NCI-H2081 treated with DMSO at 0.1 percent for 48 hours (cell line): ENCODE measurements at places on chromosomes 11 and 22.
A peak's percentile ranks its signal among the peaks of the same experiment; 100 is the strongest.

DNA sequence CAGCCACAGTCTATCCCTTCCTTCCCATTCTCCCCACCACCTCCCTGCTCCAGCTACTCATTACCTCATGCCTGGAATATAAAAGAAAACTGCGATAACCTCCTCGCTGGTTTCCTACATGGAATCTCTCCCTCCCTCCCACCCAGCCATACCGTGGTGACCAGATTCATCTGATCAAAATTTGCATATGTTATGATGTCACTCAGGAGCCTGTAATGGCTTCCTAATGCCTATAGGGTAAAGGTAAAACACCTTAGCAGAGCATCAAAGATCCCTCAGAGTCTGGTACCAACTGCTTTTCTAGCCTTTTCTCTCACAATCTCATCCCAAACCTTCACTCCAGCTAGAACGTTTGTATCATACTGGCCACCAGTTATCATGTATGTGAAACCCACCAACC is 19.6 kb downstream of the RTN4RL2 start:
- DNase-seq = no peak

GRCh38 chr11:68118706-68119448 is 2.3 kb downstream of the CHKA start:
- no peak for DNase-seq

- no peak for DNase-seq
Measured at GRCh38 chr11:35090125-35090524, 48.8 kb upstream of the CD44 start.

- DNase-seq = peak; percentile 60
Measured at GRCh38 chr11:61293867-61294716, 1.0 kb downstream of the VWCE start.

- DNase-seq = no peak
Measured at GRCh38 chr22:23099531-23099804, 29.1 kb downstream of the GNAZ start.

DNA sequence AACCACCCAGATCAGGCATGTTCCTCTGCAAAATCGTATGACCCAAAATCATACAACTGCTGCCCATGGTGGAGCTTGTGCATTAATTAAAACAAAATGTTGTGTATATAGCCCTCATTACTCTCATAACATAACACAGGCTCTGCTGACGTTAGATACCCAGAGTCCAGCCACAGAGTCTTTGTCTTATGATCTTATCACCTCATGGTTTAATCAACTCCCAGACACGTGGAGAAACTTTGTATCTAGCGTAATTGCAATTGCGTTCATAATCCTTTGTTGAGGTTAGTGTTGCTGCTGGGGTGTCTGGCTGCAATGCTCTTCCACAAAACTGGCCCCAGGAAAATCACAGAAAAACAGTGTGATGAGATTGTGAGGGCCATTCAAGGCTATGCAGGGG is 5.0 kb upstream of the APOL1 start:
- no peak for DNase-seq

DNA sequence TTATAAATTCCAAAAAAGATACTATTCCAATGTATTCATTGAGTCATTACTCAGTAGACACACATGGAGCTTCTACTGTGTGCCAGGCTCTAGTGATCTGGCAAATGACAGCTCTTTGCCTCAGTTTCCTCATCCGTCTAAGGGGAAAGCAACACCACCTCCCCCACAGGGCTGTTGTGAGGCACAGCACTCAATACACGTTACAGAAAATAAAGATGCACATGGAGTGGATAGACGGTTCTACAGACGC is 6.5 kb upstream of the MALAT1 start:
- no peak for DNase-seq

DNA sequence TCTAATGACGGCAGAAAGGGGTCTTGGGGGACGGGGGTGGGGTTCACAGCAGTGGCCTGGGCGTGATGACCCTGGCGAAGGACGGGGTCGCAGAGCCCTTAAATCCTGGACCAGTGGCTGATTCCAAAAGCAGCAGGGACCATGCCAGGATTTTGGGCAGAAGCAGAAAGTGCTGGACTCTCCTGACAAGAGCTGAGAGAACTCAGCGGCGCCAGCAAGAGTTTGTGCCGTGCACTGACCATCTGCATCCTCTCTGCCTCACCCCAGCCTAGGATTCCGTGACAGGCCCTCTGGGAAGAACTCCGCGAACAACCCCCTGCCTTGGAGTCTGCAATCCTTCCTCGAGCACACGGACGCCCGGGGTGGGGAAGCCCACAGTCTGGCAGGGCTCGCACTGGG is 644 bp upstream of the NDUFV1 start:
- no peak for DNase-seq

GRCh38 chr11:69912911-69913451 is 93.8 kb upstream of the FGF3 start:
- no peak for DNase-seq

DNA sequence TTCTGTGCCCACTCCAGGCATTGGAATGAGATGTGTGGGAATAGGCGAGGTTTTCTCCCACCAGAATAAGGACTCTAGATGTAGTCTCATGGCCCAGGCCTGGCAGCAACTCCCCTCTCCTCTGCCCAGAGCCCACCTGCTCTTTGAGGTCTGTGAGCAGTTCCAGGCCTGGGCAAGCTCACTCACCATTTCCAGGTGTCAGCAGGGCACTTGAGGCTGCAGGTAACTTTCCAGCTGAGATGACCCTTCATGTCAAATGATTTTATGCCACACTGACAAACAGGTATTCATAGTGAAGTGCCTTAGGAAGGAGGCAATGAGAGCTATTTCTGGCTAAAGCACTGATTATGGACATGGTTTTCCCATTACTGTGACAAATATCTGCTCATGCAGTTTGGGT is 123.3 kb upstream of the CCDC90B start:
- no peak for DNase-seq

GRCh38 chr11:28146123-28146751 is 38.0 kb downstream of the METTL15 start:
- no peak for DNase-seq

DNA sequence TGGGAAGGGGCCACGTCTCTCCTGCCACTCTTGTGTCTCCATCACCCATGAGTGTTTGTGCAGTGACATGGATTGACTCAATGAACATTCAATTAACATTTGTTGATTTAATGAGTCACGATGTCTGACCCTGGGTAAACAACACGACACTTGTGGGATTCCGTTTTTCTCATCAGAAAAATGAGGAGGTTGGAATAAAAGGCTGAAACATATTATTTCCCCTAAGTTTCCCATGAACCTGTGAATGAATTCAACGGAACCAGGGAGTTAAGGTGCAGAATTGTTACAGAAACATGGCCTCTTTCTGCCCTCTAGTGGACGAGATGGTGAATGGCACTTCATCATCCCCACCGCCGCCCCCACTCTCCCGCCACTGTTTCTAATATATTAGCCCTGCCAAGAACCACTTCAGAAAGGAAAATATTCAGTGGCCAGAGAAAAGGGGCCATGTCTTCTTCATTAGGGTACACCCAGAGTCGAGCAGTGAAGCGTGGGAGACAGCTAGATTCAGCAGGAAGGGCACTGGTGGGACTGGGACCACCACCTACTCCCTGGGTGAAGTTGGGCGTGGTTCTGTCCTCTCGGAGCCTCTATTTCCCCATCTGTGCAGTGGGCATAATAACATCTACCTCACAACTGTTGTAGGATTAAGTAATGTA is 46.3 kb upstream of the SYT13 start:
- no peak for DNase-seq

- no peak for DNase-seq
Measured at GRCh38 chr11:57316017-57316416, 8.7 kb downstream of the TNKS1BP1 start.

DNA sequence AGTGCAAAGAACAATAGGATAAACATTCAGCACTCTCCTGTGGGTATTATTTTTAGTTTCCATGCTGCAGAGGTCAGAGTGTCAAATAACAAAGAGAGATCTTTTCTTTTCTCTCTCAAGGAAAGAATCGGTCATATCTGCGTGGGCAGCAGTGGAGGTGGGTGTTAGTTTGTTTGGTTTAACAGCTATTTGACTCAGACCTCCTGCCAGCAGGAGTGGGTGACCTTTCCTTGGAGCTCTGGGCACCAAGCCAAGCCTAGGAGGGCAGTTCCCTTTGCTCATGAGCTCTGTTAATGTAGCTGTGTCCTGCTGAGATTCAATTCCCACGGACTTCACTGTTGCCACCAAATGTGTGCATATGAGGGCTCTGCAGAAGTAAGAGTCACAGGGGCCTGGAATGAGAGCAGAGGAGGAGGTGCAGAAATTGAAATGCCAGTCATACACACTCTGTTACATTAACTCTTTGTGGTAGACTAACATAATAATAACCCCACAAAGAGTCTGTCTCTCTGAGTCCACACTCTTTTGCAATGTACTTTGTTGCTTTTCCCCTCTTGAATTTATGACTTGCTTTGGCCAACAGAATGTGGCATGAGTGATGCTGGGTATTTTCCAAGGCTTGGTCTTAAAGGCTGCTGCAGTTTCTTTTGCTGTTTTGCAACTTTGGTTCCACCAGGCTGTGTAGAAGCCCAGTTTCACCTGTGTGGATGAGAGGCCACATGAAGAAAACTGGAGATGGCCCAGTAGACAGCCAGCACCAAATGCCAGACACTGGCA is 76.0 kb upstream of the GRK3 start:
- DNase-seq = no peak

DNA sequence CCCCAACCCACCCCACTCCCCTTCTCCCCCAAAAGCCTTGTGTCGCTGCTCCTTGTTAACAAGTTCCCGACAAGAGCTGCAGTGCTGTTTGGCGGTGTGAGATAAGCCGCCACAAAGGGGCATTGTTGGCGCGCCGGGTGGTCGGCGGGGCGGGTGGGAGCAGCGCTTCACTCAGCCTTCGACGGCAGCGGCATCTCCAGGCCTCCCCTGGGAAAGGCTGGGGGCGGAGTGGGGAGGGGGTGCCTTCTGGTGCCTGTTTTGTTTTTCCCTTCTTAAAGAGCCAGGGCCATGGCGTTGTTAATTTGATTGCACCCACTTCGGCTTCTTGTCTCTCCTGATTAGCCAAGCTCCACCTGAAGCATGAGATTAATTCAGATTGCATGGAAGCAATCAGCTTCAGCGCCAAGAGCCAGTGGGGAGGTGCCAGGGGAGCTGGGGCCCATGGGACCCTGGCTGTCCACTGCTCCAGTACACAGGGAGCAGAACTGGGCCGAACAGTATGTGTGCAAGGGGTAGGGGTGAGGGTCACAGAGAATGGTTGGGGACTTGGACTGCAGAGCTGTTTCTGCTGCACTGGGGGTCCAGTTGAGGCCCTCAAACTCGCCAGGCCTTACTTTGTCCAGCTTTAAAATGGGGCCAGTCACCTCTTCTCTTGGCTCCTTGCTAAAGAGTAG is 165.1 kb downstream of the CEP164 start:
- no peak for DNase-seq

DNA sequence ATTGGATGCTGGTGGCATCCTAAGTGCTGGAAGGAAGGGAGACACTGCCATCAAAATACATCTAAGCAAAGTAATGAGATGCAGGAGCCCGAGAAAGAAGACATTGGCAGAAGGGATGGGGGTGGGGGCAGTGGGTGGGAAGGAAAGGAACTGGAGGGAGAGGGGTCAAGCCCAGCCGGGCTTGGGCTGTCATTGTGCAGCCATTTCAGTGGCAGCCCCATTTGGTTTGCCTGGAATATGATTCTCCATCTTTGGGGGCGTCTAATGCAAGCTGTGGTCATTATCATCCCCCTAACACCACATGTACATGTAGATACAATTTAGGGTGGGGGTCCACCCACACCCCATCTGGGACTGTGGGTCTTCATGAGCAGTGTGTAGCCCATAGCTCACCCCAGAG is 13.9 kb upstream of the ACCSL start:
- DNase-seq = no peak

DNA sequence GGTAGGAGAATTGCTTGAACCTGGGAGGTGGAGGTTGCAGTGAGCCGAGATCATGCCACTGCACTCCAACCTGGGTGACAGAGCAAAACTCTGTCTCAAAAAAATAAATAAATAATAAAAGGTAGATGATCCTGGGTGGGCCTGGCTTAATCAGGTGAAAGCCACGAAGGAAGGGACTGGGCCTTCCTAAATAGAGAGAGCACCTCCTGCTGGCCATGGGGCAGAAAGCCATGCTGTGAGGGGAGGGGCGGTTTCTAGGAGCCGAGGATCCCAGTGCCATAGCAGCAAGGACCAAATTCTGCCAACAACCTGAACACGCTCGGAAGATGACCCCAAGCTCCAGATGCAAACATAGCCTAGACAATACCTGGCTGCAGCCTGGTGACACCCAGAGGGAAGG is 24.5 kb upstream of the DGKZ start:
- no peak for DNase-seq

- DNase-seq = no peak
Measured at GRCh38 chr11:71201936-71202597, 50.3 kb downstream of the SHANK2 start.
